ENCODE measurements at places on chromosomes 7 and 10.

- DNase-seq, result no peak
Observed at GRCh38 chr10:43249151-43249961, 17.5 kb downstream of the RASGEF1A start.

GRCh38 chr10:28711776-28712175 is 34.5 kb downstream of the BAMBI start:
- DNase-seq, result no peak

DNA sequence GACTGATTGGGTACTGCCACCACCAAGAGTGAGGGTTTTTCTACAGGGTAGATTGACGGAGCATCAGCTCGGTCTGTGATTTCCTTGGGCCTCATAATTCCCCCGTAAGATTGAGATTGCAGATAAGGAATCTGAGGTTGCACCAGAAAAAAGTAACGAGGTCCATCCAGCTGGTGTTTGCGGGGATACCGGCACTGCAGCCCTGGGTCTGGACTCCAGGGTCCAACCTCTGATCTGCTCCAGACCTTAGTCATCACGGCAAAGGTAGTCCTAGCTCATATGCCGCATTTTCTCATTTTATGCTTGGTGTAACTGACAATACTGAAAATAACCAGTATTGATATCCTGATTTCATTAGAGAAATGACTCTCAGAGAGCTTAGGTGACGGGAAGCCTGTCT is 3.9 kb downstream of the CARD11 start:
- no peak for DNase-seq

GRCh38 chr10:1824928-1825327 is 87.6 kb upstream of the ADARB2 start:
- no peak for DNase-seq

DNA sequence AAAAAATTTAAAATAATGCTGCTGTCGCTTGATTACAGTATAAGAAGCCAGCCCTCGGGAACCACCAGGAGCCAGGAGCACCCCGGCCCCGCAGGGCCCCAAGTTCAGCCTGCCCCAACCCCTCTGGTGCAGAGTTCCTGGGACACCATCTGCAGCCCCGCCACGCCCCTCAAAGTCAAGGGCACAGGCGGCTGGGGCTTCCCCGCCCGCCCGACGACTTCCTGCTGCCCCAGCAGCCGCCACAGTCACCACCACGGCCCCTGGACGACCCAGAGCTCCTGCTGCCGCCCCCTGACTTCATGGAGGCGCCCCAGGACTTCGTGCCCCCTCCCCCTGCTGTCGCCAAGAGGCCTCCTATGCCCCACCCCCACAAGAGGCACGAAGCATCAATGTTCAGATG is 103.6 kb upstream of the PDSS1 start:
- DNase-seq, result no peak

GRCh38 chr10:17980846-17981565 is 29.3 kb downstream of the SLC39A12 start:
- DNase-seq, result no peak

GRCh38 chr7:23864973-23865372 is 155.0 kb downstream of the STK31 start:
- DNase-seq, result no peak
